ENCODE measurements at places on chromosomes 2 and 18. TPM values are rescaled to one million over a fixed set of nuclear protein-coding genes. Genes with fewer than 3 reads are reported as not detected.

- no peak for DNase-seq
Measured at GRCh38 chr2:55301277-55301676, 32.2 kb upstream of the MTIF2 start.

DNA sequence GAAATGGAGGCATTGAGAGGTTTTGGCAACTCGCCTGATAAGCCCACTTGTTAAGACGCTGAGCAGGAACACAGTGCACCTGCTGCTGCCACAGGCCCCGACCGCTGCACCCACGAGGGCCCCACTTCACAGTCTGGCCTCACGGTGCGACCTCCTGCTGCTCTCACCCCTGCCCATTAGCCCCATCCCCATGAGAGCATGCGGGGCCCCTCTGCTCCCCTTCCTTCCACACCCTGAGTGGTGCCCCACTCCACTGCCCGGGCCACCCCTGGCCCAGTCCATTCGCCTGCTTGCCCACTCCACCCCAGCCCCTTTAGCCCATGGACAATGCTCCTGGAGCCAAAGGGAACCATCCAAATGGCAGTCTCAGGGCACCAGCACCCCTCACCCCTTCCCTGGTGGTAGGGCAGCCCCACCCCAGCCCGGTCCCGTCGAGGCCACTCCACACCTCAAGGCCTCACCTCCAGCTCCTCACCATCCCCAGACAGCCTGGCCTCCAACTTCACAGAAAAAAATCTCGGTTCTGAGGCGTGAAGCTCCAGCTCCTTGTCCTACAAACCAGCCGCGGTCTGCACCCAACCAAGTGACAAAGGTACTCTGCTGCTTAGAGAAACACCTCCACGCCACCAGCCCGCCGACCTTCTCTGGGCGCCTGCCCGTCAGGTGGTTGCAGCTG is 6.7 kb upstream of the GPR55 start:
- no peak for DNase-seq

Gene SH3BP4
- 19.7 TPM for total RNA-seq

DNA sequence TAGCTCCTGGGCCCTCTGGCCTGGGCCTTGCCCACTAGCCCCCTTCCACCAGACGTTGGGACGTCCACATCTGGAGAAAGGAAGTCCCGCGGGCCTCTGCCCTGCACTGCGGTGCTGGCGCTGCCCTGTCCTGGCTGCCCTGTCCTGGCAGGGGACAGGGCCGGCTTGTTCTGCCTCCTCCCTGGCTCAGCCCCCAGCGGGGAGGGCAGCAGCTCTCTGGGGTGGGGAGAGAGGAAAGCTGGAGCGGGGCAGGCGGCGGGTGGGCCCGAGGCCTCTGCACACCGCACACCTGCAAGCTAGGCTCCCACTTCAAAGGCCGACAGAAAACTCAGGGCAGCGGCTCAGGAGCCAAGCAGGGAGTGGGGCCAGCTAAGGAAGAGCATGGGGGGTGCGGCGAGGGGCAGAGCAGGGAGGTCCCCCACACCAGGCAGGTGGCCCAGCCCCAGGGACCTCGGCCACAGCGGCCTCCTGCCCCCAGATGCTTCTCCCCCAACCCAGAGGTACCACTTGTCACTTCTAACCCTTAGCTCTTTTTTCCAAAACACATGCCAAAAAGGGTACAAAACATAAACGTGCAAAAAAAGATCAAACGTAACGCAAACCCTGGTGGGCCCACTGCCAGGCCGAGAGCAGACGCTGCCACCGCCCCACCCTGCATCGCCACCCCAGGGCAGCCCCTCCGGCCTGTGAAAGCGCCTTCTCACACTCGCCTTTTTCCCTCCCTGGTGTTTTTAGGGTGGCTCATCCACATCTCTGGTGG is 13.5 kb downstream of the SNED1 start:
- no peak for DNase-seq

GRCh38 chr2:170819680-170820664 is 3.3 kb downstream of the GAD1 start:
- DNase-seq = no peak

DNA sequence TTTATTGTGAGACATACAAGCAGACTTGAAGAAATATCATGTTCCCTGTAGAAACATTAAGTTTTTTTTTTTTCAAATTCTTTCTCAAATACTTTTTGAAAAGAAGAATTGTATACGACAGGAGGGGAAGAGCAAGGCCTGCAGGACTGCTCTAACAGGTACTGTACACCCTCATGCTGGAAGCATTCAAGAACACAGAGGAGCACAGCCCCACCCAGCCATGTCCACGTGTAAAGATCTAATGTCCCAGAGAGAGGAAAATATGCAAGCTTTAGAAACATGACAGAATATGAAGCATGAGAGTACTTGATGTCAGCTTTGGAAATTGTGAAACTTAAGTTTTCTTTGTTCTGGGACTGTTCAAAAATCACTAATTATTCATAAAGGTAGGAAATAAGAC is 191.6 kb downstream of the TTC32 start:
- DNase-seq = no peak

DNA sequence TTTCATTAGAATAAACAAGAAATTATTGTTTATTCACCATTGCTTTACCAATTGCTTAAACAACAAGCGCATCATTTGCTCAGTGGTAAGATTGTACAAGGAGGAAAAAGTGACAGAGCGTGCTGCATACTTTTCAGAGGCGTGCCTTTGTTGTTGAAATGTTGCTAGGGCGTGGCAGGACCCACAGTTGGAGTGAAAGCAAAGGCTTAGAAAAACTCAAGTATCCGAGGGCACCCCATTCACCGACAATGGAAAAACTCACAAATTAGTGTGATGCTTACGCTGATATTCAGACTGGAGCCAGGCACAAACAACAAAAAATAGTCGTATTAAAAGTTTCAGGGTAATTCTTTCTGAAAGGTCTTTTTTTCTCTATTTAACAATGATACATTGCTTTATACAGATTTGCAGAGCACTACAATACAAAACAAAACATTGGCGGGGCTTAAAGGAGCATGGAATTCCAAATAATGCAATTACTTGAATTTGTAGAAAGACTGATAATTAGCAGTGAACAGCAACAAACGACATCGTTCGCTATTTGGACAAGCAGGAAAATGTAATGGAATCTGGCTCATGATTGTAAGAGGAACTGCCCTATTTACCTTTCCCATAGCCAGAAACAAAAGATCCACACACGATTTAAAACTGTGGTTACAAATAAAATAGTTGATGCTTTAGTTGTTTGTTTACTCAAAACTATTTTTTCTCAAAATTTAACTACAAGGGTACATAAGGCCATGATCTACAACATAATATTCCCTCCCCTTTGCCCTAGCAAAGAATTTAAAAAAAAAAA is 37.8 kb upstream of the RTTN start:
- DNase-seq = no peak

All from cerebellum (tissue), 4 donors.